ENCODE measurements at places on chromosomes 5 and 9. TPM values are rescaled to one million over a fixed set of nuclear protein-coding genes. Genes with fewer than 3 reads are reported as not detected.
A peak's percentile ranks its signal among the peaks of the same experiment; 100 is the strongest.

DNA sequence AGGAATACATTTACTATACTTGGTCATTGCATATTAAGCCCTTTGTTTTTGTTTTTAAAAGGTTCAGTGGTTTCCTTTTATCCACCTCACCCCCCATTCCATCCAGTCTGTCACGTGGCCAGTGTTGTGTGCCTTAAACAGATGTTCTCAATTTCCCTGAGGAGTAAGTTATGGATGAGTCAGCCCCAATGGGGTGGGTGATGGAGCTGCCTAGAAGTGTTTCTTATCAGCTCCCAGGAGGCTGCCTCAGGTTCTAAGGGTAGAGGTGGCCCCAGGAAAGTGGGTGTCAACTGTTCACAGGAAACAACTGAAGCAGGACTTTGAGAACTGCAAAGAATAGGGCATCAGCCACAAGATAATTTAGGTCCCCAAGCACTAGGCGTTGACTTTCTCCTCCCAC lies 41.1 kb downstream of the ACTBL2 start:
- DNase-seq = no peak

DNA sequence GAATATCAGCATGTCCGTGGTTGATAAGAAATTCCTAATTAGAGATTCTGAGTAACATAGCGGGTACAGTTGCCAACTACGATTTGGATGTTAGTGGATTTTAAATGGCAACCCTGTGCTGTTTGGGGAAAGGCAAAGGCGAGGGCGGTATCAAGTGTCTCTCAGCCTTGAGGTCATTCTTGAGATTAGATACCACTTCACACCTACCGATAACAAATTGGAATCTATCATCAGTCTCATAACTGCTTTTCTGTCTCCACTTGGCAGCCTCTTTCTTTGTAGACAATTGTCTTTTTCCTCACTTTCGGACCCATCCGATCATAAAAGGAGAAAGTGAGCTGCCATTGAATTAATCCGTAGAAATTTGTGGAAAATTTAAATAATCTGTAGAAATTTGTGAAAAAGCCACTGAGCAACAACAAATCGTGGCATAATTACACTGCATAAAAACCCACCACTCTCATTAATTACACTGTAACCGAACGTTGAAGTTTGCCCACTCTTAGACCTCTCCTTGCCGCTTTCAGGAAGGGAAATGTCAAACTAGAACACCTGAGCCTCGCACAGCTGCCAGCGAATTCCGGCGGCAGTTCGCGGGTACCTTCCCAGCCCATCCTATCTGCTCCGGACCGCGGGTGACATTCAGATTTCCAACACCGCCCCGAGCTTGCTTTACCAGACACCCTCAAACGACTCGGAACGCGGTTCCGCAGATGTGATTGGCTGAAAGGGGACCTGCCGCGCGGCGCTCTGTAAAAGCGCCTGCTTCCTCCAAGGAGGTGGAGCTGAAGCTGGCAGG lies 849 bp upstream of the RGMB start:
- no peak for DNase-seq

DNA sequence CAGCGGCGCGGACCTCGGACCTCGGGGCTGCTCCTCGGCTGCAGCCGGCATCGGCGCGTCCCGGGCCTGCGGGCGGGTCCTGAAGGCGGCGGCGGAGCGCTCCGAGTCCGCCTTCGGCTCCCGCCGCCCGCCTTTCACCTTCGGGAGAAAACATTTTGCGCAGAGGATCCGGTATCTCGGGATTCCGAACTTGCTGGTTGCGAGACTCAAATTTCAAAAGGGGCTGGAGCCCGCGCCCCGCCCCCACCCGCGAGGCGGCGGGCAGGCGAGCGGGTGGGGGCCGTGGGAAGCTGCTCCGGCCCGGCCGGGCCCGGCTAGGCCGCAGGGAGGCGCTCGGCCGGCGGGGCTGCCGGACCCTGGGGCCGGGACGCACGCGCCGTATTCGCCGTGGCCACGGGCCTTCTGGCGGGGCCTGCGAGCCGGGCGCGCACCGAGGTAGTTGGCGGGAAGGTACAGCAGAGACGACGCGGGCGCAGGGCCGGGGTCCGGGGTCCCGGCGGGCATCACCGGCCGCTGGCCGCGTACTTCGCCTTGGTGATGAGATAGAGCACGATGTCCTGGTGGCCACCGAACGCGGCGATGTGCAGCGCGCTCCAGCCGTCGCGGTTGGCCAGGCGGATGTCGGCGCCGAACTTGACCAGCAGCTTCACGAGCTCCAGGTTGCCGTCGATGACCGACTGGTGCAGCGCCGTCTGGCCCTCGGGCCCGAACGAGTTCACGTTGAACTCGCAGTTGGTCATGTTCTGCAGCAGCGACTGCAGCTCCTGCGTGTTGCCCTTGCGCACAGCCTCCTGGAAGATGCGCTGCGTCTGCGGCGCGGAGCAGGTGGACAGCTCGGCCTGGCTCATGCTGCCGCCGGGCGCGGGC lies 757 bp downstream of the NRARP start:
- peak; percentile 48 for DNase-seq

DNA sequence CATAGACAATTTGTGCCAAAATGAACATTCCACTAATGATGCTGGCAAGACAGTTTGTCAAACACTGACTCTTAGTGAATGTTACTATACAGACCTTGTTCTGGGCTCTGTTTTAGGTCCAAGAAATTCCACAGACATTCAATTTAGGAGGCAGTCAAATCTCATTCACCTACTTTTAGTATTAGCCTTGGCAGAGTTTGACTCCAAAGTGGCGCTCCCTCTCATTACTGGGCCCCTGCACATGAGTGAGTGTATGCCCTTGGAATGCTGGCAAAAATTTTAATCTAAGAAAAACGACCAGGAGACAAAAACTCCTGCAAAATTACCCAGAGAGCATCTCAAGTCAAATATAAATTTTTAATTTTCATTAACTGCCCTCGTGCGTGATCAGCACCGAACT lies 94.9 kb upstream of the SLC27A6 start:
- DNase-seq = no peak

GRCh38 chr5:42502613-42503470 lies 79.6 kb downstream of the GHR start:
- DNase-seq = no peak

PRRX2 gene
- 0.08 TPM for total RNA-seq

PCDHAC1 gene
- 0.25 TPM for total RNA-seq

DNA sequence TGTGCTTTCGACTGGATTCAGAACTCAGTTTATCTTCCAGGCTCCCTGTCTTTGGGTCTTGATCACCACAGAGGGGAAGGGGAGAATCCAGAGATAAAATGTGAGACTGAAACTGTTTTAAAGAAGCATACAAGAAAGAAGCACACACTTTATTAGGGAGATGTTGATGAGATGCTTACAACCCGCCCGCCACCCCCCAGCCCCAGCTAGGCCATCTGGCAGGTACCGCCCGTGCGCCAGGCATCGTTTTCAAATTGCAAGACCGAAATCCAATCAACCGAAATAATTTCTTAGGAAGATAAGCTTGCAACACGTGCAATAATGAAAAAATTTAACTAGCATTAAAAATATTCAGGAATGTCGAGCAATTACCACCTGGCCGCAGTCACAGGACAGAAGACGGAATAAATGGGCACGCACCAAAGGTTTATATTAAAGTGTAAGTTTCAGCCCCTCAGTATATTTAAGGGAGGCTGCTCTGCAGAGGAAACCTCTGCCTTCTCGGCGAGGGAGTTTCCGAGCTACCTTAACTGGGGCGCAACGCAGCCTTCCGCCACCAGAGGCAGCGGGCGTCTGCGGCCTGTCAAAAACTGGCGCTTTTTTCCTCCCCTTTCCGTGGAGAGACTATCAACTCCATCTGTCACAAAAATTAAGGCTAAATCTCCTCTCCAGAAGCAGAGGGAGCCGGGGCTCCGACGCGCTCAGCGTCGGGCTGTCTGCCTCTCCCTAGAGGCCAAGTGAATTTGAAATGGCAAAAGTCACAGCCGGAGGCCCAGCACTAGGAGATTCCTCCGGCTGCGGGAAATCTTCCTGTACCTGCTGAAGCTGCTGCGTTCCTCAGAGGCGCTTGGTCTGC lies 996 bp upstream of the GAS1 start:
- peak; percentile 65 for DNase-seq

GRCh38 chr5:157888814-157889532 lies 30.0 kb upstream of the CLINT1 start:
- no peak for DNase-seq

OR1Q1 gene
- not detected for total RNA-seq

DNA sequence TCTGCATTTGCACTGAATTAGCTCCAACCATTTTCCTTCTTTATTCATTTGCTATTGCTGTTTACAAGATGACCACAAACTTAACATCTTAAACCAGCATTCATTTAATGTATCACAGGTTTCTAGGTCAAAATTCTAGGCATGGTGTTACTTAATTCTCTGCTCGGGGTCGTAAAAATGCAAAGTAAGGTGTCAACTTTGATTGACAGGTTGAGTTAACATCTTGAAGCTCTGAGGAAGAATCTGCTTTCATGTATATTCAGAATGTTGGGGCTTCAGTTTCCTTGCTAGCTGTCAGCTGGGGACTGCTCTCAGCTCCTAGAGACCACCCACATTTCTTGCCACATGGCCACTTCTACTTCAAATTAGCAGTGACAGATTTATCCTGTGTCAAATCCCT lies 348.7 kb upstream of the GRIN3A start:
- no peak for DNase-seq

MAP1B gene
- total RNA-seq = 0.93 TPM
